ENCODE measurements at places on chromosomes 11 and 22.

GRCh38 chr11:78432058-78432515 lies 14.5 kb upstream of the GAB2 start:
- DNase-seq = no peak

- DNase-seq = no peak
Observed at GRCh38 chr11:2189938-2190656, 18.5 kb upstream of the TH start.

- no peak for DNase-seq
Observed at GRCh38 chr11:86259730-86260129, 15.2 kb downstream of the EED start.

DNA sequence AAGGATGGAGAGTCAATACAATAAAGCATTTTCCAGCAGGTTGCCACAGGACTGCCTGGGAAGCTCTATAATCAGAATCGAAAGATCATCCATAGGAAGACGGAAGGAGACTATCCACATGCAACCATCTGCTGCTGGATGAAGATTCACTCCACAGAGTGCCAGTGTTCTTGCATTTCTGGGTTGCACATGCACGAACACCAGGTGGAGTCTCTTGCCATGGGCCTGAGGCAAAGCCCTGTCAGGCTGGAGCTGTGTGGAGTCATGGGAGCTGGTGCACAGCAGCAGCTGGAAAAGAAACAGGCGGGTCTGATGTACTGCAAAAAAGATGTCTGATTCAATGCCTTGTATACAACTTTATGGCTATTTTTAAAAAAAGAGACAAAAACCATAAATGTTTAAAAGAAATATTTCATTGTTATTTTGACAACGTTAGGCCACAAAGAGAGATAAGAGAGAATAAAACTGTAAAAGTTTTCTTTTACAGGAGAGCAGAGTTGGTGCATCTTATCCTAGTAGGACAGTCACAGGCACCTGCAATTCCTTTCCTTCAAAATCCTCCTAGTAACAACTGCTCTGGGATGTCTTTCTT lies 12.9 kb upstream of the FAT3 start:
- DNase-seq = no peak

Data from RPMI7951 (cell line).